ENCODE measurements at places on chromosomes 5 and 9. TPM values are rescaled to one million over a fixed set of nuclear protein-coding genes. Genes with fewer than 3 reads are reported as not detected.

DNA sequence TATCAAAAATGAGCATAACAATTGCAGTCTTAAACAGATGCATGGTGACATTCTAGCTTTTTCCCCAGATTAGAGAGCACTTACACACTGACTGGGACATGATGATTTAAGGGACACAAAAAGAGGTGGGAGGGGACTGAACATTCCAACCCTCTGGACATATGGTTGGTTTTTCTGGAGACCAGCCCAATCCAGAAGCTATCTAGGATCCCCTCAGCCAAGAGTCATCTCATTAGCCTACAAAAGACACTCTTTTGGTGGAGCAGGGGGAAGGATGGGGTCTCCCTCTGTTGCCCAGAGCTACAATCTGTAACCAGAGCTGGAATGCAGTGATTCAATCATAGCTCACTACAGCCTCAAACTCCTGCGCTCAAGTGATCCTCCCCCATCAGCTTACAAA lies 97.3 kb upstream of the IQGAP2 start:
- no peak for DNase-seq

DNA sequence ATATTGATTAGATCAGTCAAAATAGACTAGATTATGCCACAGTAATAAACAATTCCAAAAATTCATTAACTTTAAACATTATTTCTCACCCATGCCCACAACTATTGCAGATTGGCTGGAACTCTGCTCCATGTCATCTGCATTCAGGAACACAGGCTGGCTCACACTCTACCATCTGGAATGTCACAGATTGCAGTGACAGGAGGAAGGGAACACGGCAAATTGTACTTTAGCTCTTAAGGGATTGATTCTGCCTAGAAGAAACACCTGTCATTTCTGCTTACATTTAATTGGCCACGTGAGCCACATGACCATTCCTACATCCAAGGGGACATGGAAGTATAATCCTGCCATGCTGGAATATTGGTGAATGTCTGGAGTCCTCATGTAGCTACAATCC lies 54.4 kb downstream of the ATPSCKMT start:
- no peak for DNase-seq

DNA sequence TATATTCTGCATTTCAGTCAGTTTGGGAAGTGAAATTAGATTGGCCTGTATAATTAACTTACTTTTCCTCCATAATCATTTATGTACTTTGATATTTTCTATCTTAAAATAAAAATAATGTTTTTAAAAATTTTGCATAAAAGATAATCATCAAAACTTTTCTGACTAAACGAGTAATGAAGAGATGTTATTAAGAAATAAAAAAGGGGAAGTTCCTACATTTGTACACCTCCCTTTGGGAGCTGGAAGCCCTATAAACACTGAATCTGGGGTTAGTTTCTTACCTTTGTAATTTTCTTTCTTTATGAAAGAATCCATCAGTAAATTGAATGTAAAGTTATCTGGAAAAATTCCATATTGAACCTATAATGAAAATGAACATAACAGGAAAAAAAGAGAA lies 86.2 kb downstream of the MRPS27 start:
- DNase-seq: no peak

- no peak for DNase-seq
Measured at GRCh38 chr5:34918025-34918424, 2.5 kb downstream of the BRIX1 start.

DNA sequence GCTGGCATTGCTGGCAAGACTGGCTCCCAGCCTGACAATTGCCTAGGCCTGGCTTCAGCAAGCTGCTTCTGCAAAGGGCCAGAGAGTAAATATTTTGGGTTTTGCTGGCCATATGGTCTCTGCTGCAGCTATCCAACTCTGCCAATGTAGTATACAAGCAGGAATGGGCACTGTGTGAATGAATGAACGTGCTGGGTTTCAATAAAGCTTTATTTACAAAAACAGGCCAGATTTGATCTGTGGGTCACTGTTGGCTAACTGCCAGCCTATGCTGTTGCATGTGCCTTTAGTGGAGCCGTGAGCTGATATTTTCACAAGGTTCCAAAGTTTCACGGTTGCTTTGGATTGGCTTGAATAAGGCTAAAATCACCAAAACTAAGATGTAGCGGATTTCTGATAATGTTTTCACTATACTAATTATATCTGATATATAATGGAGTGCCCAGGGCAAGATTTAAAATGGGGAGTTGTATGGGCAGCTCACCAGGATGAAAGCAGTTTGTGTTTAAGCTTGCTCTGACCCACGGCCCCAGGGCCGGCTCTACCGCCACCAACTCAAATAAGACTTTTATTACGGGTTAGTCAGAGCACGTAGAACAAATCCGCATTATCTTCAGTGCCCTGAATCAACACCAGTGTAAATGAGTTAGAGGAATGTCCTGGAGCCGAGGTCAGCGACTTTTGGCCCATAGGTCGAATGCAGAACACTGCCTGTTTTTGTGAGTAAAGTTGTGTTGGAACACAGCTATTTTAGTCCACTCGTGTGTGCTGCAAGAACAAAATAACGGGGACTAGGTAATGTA lies 98.6 kb upstream of the DAP start:
- no peak for DNase-seq

The SLC25A25 gene
- total RNA-seq: 46.1 TPM

GRCh38 chr9:134007571-134007970 lies 15.4 kb upstream of the VAV2 start:
- no peak for DNase-seq

DNA sequence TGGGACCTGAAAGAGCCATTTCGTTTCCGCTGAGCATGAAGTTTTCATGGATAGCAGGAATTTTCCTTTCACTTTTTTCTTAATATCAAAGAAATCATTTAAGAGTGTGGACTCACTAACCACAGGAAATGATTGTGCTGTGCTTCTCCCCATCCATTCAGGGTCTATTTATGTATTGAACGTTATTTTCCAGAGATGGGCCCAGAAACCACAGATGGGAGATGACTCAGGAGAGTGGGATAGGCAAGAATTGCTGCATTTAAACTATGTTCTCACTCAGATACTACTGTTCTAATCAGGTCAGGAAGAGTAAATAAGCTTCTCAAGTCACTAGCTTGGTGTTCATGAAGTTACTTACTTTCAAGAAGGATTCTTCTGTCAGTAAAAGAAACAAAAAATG lies 763.8 kb downstream of the DTWD2 start:
- DNase-seq: peak; percentile 37

GRCh38 chr9:27428551-27428950 lies 95.5 kb upstream of the IFNK start:
- DNase-seq: no peak

The TSSK1B gene
- total RNA-seq: not detected

The CRB2 gene
- not detected for total RNA-seq

DNA sequence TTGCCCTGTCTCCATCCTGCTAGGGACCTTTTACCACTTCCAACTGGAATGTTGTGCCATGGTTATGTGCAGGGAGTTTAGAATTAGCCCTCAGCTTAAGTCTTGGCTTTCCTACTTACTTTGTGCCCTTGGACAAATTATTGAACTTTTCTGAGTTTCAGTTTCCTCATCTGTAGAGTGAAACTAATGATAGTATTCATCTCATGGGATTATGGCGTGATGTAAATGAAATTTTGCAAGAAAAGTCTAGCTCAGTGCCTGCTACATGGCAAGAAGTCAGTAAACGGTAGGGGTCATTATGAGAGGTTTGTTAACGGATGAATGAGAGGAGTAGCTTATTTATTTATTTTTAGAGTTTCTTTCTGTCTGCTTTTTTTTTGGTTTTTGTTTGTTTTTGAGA lies 1.8 kb downstream of the MVB12B start:
- DNase-seq: no peak

- no peak for DNase-seq
Measured at GRCh38 chr5:9318031-9318430, 227.8 kb downstream of the SEMA5A start.

The PCDHB14 gene
- 6.9 TPM for total RNA-seq

The OTP gene
- total RNA-seq: not detected

DNA sequence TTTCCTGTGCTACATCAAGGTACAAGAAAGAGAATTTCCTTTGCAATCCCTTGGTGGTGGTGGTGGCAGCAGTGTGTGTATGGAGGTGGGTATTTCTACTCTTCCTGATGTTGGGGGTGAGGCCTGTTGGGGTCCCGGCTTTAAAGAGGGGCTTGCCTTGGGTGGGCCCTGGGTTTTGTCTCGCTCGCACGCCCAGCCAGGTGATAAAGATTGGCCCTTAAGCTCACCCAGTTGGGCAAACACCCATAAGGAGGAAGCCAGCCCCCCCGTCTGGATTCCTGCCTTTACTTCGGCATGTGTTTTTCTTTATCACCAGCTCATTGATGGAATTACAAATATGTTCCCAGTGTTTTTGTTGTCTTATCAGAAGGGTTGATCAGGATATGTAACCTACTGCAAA lies 16.0 kb upstream of the SARDH start:
- DNase-seq: no peak

The TMEM38B gene
- 195 TPM for total RNA-seq

The SHC3 gene
- 0.05 TPM for total RNA-seq

The FAM221B gene
- not detected for total RNA-seq

DNA sequence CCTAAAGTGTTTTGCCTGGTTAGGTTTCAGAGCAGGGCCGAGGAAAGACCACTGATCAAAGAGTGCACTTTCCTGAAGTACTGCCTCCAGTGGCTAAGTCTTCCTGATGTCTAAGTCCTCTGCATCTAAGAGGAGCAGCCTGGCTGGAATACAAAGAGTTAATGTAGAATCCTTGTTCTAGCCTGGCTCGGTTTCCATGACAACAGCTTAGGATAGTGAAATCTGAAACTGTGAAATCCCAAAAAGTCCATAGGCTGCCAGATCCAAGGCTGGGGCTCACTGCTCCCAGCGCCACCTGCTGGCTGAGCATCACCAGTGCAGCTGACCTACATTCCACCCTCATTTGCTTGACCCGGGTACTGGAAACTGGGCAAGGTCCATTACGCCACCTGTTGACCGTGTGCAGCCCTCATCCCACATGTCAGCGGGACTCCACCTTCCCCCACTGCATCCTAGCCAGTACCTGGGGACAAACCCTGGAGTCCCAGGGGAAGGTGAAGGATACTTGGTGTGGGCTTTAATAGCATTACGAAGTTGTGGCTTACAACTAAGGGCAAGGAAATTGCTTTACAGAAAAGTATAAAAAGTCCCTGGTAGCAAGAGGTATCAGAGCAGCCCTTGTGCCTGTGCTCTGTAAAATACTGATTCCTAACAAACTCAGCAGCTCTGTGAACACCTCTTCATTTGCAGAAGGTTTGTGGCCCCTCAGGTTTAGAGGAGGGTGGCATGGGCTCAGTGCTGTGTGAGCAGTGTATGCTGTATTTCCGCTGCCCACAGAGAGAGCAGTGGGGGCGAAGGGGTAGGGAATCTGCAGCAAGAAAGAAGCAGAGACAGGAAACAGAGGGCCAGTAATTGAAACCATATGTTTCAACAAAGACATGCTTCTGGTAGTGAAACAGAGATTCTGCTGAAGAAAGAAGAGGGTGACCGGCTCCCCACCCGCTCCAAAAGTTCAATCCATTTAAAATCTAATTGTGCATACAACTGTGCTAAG lies 36.0 kb downstream of the PCDHGC5 start:
- peak; percentile 95 for DNase-seq

DNA sequence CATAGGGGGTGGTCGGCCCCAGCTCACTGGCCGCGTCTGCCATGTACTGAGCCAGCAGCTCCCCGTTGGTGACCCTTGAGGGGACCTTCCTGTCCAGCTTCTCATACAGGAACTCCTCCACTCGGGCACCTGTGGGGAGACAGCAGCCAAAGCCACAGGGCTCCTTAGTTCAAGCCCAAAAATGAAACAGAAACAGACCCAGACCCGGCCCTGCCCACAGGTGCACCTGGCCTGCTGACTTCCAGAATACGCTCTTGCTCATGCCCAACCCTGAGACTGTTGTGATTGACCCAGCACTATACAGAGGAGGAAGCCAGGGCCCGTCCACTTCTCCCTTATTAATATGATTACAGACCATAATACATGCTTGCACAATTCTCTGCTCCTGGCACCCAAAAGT lies 7.0 kb downstream of the SH3GLB2 start:
- DNase-seq: no peak

The ADGRV1 gene
- 4.4 TPM for total RNA-seq

- DNase-seq: no peak
Measured at GRCh38 chr5:88808153-88808552, 74.8 kb downstream of the MEF2C start.

The C9orf153 gene
- total RNA-seq: not detected

DNA sequence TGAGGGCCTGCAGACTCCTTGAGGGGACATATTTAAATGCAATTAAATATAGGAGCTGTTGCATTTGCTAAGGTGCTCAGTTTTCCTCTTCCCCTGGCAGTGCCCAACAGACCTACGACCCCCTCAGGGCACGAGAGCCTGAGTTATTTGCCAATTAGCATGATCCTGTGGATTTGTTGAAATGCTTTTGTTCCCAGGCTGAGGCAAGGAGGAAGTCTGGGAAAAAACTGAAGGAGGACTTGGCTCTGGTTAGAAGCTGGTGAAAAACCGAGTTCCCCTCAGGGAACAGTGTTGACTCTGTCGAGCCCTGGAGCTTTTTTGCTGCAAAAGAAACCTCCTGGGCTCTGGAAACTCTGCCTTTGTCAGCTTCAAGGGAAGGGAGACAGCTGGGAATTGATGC lies 103.6 kb upstream of the SHB start:
- no peak for DNase-seq

The CCIN gene
- total RNA-seq: 1.2 TPM

DNA sequence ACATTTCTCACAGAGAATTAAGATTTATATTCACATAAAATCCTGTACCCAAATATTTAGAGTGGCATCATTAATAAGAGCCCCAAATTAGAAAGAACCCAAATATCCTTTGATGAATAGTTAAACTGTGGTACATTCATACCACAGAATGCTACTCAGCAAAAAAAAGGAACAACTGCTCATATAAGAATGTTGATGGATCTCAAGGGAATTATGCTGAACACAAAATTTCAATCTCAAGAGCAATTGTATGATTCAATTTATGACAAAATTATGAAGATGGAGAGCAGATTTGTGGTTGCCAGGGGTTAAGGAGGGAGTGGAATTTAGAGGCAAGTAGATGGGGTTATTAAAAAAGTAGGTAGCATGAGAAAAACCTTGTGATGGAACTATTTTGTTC lies 4.5 kb upstream of the PAIP1 start:
- peak; percentile 38 for DNase-seq

The BHMT gene
- not detected for total RNA-seq

The SOHLH1 gene
- total RNA-seq: not detected

GRCh38 chr9:136371533-136371880 lies 2.0 kb downstream of the CARD9 start:
- DNase-seq: no peak

- no peak for DNase-seq
Measured at GRCh38 chr9:138094028-138094427, 216.4 kb downstream of the CACNA1B start.
